ENCODE measurements at places on chromosomes 16 and 17.

- no peak for DNase-seq
Measured at GRCh38 chr17:45060382-45060796, 728 bp upstream of the NMT1 start.

DNA sequence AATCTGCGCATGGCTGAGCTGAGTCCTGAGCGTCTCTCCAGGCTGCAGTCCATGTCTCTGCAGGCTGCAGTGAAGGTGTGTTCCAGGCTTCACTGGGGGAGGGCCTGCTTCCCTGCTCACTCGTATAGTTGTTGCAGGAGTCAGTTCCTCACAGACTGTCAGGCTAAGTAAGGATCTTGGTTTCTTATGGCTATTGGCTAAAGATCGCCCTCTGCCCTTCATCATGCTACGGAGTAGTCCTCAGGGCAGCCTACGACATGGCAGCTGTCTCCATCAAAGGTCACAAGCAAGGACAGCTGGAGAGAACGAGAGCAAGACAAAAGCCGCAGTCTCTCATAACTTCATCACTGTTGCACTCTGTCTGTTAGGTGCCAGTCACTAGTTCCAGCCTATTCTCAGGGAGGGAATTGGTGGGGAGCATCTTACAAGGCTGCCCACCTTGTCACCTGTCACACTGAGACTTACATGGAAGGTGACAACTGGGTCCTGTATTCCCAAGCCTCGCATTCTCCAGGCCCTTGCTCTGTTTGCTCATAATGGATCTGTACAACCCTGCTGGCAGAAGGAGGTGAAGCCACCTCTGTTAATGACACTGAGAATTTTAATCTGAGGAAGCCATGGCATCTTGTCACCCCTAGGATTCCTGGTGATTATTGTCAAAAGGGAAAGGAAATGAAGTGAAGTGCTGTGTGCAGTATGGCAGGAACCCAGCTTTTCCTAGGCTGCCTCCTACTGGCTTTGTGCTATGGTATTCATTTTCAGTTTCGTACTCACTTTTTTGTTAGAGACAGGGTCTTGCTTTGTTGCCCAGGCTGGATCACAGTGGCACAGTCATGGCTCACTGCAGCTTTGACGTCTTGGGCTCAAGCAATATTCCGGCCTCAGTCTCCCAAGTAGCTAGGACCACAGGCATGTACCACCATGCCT is 43.4 kb downstream of the MFSD11 start:
- DNase-seq = no peak

GRCh38 chr17:82983510-82984248 is 95.7 kb upstream of the METRNL start:
- DNase-seq = no peak

DNA sequence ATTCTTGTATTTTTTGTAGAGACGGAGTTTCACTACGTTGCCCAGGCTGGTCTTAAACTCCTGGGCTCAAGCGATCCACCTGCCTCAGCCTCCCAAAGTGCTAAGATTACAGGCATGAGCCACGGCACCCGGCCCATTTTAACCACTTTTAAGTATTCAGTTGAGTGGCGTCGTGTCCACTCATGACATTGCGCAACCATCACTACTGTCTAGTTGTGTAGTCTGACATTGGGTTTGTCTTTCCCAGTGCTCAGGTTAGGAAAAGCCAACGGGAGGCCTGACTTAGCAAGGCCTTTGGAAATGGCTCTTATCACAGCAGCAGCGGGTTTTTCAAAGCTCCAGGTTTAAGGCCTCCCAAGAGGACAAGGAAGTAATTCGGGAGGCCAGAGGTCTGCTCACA is 58.7 kb downstream of the LITAF start:
- DNase-seq = no peak

- DNase-seq = peak; percentile 77
Measured at GRCh38 chr17:28416703-28417311, 10.8 kb upstream of the SLC46A1 start.

GRCh38 chr16:30927789-30928378 is 4.5 kb downstream of the FBXL19 start:
- peak; percentile 48 for DNase-seq

GRCh38 chr17:8484465-8484864 is 48.8 kb downstream of the NDEL1 start:
- no peak for DNase-seq

DNA sequence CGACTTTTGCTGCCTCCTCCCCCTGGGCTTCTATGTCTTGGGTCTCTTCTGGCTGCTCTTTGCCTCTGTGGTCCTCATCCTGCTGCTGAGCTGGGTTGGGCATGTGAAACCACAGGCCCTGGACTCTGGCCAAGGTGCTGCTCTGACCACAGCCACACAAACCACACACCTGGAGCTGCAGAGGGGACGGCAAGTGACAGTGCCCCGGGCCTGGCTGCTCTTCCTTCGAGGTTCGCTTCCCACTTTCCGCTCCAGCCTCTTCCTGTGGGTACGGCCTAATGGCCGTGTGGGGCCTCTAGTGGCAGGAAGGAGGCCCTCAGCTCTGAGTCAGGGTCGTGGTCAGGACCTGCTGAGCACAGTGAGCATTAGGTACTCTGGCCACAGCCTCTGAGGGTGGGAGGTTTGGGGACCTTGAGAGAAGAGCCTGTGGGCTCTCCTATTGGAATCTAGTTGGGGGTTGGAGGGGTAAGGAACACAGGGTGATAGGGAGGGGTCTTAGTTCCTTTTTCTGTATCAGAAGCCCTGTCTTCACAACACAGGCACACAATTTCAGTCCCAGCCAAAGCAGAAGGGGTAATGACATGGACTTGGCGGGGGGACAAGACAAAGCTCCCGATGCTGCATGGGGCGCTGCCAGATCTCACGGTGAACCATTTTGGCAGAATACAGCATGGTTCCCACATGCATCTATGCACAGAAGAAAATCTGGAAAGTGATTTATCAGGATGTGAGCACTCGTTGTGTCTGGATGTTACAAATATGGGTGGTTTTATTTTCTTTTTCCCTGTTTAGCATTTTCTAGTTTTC is 2.3 kb downstream of the GP1BA start:
- DNase-seq = peak; percentile 92

GRCh38 chr16:76946879-76947278 is 244.1 kb upstream of the MON1B start:
- DNase-seq = peak; percentile 48

DNA sequence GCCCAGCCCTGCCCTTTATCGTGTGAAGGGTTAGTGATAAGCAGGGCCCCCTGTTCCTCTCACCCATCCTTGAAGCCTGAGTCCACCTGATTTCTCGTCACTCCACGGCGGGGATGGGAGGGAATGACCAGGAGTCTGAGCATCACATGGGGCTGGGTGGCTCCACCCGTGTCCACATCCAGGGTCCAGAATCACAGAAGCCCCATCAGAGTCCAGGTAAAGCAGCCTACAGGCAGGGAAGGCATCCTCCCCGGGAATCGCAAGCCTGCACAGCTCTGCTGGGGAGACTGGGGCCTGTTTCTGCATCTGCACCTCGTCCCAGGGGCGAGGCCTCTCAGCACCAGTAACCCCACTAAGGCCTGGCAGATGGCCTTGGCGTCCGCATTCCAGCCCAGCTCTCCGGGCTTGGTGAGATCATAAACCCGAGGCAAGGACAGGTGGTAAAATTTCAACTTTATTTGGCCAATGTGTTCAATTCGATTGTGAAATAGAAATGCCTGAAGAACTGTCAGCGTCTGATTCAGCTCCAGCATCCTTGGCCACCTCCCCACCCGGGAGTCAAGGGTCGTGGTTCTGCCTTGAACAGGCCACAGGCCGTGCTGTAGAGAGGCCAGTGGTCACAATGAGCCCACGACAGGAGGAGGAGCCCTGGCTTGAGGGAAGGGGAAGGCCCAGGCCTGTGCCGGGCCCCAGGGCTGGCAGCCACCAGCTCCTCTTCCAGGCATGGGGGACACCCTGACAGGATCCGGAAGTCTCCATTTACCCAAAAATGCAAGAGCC is 8.1 kb upstream of the PPP1R27 start:
- no peak for DNase-seq

GRCh38 chr17:16987830-16988601 is 16.1 kb upstream of the TNFRSF13B start:
- peak; percentile 25 for DNase-seq

DNA sequence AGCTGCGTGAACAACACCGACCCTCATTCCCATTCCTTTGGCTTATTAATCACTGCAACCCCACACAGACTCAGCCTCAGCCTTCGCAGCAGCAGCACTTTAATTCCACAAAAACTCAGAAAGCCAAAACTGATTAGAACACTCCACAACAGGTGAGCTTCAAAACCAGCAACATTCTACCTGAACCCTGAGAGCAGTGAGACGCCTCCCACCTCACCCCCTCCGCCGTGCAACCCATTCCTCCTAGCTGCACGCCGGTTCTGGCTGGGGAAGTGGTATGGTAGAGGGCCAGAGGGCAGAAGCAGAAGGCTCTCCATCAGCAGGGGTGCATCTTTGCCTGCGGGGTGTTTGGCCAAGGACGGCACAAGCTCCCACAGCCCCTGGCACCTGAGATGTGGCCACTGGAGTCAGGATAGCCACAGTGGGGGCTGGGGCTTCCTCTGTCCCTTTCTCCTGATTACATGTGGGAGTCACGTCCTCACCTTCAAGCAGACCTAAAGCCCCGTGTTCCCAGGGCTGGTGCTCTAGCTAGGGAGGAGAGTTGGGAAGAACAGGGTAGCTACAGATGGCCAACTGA is 1.6 kb downstream of the BORCS6 start:
- DNase-seq = no peak

DNA sequence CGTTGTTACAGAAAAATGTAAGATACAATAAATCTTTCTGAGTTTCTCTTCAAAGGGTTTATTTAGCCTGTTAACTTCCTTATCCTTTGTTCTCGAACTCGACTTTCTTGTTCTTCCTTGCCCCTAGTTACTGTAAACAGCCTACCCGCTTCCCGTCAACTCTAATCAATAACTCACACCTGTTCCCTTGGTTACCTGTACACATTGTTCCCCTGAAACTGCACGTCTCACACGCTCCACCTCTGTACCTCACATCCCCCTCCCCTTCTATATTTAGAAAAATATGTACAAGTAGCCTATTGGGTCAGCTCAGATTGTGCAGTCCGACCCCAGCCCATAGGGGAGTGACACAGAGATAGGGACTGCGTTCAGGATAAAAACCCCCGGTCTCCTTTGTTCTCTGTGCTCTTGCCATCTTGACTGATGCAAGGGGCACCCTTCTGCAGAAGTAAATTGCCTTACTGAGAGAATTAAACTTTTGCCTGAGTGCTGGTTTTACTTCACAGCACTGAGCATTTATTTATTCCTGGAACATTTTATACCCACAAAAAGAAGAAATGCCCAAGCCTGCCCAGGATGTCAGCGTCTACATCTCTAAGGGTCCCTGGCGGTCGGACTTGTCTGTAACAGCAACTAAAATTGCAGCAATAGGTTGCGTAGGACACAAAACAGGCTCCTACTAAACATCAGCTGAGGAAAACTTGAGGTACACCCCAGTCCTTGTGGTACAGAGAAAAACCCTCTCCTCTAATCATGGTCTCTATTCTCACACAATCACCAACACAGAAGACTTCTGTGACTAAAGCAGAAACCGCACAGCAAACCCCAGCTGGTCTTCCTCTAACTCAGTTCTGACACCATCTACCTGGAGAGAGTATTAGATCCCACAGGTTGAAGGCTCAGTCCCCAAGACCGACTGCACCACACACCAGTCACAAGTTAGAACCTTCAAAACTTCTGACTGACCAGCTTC is 11.3 kb downstream of the WDR45B start:
- no peak for DNase-seq

DNA sequence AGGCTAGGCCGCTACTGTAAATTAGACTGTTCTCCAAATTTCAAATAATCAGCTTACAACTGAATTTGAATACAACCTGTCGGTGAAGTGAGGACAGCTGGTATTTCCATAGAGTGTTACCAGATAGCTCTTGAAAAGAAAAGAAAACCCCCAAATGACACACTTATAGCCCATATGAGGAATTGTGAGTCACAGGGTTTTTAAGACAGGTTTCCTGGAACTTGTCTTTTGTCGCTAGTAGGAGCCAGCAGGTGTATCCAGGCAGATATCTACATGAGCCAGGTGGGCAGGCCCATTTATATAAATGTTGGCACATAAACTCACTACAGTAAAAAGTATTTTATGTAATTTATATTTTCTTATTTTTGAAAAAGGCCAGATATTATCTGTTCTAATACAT is 24.0 kb downstream of the TNRC6A start:
- DNase-seq = no peak

- DNase-seq = no peak
Measured at GRCh38 chr17:81905424-81905875, 3.4 kb downstream of the NPB start.

DNA sequence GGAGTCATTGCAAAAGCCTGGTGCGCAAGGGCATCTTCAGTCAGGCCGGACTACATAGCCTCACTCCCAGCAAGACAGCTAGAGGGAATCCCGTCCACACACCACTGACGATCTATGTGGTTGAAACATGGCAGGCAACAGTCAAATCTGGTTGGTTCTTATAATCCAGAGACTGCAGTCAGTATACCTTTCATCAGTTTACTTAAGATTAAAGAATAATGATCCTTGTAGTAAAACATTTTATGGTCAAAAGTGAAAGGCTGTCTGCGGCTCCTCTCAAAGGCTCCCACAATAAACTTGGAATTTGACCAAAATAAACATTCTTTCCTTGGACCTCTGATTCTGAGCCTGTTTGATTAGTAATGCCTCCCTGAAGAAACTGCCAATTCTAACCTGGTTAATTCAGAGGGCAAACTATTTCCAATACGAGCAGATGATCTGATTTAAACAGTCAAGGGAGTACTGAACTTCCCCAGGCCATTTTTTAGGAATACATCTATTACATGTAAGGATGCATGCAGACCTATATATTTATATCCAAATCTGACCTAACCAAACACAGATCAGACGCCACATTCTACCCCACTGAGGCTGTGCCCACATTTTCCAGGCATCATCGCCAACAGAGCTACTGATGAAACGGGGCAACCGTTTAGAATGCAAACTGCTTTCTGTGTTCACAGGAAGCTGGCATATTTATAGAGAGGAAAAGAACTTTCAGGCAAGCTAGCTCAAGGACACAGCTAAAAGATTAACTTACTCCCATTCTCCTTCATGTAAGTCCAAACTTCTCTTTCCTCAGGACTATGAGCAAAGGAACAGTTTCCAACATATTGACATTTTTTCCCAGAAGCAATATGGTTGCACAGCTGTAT is 15.3 kb upstream of the TXNDC11 start:
- DNase-seq = no peak

DNA sequence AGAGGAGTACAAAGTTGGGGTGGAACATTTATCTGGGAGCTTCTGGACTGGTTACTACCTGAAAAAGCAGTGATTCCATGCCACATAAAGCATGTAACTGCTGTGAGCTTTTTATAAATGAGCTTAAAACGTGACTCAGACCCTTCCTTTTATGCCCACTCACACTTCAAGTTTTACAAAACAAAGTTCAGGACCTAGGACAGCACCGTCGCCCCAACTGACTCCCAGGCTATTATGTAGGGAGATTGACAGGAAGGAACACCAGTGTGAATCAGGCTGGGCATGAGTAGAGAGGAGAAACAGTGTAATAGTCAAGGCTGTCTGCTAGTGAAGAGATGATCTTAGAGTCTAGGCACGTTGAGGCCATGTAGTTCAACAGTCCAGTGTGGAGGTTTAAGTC is 91.6 kb upstream of the DNAH9 start:
- DNase-seq = peak; percentile 54

GRCh38 chr16:56192635-56192945 is 1.3 kb downstream of the GNAO1 start:
- DNase-seq = no peak

GRCh38 chr17:56173026-56173425 is 19.8 kb downstream of the ANKFN1 start:
- no peak for DNase-seq

GRCh38 chr17:61816538-61816937 is 46.8 kb downstream of the BRIP1 start:
- no peak for DNase-seq

Measured in SW480 (cell line).